Naive thymus-derived CD4-positive, alpha-beta T cell (primary cell): ENCODE measurements at places on chromosomes 1 and 21.

GRCh38 chr1:172144445-172145061, 275.9 kb upstream of the C1orf105 start:
- no peak for DNase-seq

GRCh38 chr1:118202076-118202608, 17.1 kb upstream of the SPAG17 start:
- no peak for DNase-seq

GRCh38 chr1:93690921-93691789, 9.5 kb upstream of the BCAR3 start:
- no peak for DNase-seq

GRCh38 chr1:204266504-204267034, 52.8 kb upstream of the GOLT1A start:
- no peak for DNase-seq

GRCh38 chr1:210900820-210901219, 233.1 kb downstream of the KCNH1 start:
- DNase-seq, result no peak

DNA sequence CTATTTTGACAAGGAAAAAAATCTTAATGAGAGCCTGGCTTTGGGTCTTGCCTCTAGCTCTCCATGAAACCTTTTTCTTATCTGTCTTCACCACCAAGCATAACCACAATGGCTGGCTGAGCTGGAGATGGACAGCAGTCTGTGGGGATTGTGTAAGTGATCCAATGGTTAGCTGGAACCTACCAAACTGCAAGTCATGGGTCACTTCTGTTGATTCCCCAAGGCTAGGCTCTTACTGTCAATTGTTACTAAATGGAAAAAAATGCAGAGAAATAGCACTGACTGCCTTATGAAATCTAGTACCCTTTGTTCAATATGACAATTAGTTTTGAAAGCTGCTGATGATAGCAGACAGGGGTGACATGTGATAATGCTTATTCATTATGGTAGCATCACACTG, 359.0 kb downstream of the ST6GALNAC3 start:
- DNase-seq, result no peak

GRCh38 chr1:31127266-31127665, 61.7 kb upstream of the PUM1 start:
- DNase-seq, result no peak

- DNase-seq, result no peak
These were observed 1.5 kb upstream of the MCOLN3 start for GRCh38 chr1:85049735-85050166.

- no peak for DNase-seq
These were observed 349.7 kb downstream of the RWDD3 start for GRCh38 chr1:95583661-95584210.

DNA sequence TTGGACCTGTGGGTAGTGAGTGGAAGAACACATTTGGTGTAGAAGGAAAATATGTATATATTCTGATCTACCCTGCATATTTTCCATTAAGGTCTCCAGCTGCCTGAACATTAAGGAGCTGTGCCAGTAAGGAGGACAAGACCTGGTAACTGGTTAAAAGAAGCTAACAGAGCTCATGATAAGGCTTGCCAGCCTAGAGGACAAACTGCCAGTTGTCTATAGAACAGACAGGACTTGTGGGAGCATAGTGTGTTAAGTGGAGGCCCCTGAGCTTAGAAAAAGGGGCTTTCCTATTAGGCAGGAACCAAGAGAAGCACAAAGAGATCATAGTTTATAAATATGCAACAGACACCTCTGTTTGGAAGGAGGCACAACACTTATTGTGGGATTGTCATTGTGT, 23.0 kb downstream of the DNM3 start:
- no peak for DNase-seq

- no peak for DNase-seq
These were observed 15.4 kb downstream of the PKP1 start for GRCh38 chr1:201298396-201299381.

DNA sequence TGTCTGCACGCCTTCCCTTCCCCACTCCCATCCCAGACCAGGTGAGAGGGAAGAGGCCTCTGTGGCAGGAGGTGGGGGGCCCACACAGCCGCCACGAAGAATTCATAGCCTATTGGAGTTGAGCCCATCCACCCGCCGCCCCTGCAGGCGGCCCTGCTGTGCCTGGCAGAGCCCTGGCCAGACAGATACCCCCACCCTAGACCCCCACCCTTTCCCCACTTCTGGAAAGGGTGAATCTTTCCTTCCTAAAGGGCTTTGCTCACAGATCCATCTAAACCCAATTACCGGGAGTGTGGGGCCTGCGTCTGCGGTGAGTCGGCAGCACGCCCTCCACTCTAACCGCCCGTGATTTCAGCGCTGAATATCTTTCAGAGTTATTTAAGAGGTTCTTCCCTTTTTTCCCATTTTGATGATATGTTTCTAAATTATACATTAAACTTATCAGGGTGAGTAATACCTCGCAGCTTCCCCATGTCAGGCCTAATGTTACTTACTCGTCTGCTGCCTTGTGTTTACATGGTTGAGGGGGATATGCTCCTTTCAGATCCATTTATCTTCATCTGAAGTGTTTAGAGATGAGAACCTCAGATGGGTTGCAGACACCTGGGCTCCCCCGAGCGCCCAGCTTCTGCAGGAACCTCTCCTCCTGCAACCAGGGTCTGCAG, 183.9 kb upstream of the VAMP3 start:
- no peak for DNase-seq

DNA sequence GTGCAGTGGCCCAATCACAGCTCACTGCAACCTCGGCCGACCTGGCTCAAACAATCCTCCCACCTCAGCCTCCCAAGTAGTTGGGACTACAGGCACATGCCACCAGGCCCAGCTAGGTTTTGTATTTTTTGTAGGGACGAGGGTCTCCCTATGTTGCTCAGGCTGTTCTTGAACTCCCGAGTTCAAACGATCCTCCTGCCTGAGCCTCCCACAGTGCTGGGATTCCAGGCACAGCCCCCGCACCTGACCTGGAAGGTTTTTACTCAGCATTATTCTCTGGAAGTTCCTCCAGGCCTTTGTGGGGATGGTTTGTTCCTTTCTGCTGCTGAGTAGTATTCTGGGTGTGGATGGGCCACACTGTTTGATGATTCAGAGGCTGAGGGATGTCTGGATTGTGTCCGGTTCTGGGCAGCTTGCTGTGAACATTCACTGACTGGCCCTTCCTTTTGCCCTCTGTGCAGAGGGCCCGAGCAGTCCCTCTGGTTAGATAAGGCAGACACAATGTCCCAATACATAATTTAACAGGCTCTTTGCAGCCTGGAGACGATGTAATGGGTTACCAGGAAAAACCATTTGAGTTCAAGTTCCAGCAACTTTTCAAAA, 6.0 kb upstream of the TRAPPC10 start:
- no peak for DNase-seq

GRCh38 chr1:221602830-221603229, 139.1 kb downstream of the DUSP10 start:
- no peak for DNase-seq

DNA sequence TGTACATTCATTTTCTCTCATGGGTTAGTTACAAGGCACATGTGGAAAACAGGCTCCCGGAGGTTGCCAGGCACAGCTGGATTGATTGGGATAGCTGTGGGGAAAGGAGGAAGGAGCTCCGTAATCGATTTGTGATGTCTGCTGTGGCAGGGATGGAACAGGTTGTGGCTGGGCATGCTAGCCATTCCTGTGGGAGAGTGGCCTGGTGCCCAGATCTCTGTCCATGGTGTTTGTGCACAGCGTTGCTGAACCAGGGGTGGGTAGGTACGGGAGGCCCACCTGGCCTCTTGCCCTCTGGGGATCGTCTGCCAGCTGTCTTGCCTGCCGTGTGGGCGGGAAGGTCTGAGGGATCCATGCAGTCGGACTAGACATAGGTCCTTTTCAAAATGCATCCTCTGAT, 302.8 kb upstream of the VAMP3 start:
- DNase-seq, result no peak

DNA sequence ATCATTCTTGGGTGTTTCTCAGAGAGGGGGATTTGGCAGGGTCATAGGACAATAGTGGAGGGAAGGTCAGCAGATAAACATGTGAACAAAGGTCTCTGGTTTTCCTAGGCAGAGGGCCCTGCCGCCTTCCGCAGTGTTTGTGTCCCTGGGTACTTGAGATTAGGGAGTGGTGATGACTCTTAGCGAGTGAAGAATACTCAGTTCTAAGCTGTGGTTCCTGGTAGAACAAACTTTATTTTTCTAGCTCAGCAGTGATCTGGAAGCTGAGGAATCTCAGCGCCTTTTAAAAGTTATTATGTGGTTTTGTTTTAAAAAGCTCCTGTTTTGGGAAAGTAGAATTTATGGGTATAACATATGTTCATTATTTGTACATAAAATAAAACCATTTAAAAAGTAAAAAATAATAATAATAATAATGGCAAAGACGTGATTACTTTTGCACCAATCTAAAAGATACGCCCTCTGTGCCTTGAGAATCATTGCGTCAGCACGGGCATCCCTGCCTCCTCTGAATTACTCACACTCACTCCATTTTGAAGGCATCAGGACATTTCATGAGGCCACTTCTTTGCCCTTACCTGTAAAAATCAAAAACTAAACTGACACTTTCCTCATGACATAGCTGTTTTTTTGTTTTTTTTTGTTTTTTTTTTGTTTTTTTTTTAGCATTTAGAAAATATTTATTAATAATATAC, 29.7 kb upstream of the TNFRSF1B start:
- DNase-seq, result no peak

GRCh38 chr1:33256471-33257206, at the start of gene ZNF362:
ZNF362 (plus strand) TSS chr1:33256492; CDS start chr1:33270575, 14,083 bp downstream.
- DNase-seq, result peak; percentile 56

- no peak for DNase-seq
These were observed 81.3 kb upstream of the RGS4 start for GRCh38 chr1:162987866-162988265.

DNA sequence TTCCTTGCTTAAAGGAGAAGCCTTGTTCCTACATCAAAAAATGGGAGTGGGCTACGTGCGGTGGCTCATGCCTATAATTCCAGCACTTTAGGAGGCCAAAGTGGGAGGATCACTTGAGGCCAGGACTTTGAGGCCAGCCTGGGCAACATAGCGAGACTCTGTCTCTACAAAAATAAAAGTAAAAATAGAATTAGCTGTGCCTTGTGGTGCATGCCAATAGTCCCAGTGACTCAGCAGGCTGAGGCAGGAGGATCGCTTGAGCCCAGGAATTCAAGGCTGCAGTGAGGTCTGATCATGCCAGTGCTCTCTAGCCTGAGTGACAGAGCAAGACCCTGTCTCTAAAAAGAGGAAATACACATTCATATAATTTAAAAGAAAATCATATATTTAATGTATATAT, 127.1 kb downstream of the C1orf21 start:
- no peak for DNase-seq

DNA sequence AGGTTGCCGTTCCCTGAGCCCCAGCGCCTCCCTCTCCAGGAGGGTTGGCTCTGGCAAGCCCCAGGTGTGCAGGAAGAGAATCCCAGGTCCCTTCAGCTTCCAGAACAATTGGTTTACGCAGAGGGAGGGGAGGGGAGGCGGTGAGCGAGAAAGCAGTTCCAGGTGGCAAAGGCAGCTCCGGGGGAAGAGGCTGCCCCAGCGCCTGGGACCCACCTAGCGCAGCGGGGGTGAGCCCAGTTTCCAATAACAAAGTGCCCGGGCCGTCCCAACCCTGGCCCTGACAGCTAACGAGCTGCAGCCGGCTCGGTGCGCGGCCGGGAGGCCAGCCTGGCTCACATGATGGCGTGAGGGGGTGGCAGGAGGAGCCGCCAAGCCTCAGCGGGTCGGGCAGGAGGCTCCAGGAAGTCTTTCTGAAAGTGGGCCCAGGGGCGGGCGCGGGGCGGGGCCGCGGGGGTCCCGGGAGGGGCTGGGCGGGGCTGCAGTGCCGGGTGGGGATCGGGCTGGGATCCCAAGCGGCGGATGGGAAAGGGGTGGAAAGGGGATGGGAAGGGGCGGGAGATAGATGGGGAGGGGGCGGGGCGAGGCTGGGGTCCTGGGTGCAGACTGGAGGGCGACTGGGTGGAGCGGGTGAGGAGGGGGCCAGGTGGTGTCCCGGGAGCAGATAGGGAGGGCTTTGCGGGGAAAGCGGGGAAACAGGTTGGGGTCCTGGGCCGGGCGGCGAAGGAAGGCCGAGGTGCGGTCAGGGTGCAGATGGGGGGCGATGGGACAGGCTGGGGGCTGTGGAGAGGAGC, 22.8 kb downstream of the DHRS3 start:
- DNase-seq, result peak; percentile 39

- DNase-seq, result no peak
These were observed 43.3 kb downstream of the RASAL2 start for GRCh38 chr1:178137238-178137637.

DNA sequence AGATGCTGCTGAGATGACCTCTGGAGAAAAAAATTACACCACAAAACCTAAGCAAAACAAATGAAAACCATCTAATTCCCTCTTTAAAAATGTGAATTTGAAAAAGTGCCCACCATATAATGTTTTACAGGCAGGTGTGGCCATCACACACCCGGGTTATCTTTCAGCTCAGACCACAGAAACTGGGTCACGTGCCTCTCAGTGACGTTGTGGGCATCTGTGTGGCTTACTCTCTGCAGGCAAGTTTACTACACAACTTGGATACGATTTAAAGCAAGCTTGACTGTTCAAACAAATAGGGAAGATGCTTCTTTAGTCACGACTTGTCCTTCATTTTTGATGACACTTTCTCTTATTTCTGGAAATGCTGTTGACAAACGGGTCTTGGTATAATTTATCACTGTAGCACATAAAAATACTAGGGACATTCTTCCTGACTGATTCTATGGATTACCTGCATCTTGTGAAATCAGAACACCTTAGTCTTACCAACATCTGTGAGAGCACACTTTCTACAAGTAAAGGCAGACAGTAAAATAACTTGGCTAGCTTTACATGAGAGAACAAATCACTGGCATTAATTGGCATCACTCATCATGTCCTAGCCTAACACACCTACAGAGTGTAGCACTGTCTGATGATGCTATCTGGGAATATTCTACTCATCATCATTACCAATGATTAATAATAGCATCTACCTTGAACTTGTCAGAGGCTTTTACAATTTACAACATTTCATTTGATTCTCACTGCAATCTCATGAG, 89.3 kb upstream of the EDEM3 start:
- peak; percentile 6 for DNase-seq

DNA sequence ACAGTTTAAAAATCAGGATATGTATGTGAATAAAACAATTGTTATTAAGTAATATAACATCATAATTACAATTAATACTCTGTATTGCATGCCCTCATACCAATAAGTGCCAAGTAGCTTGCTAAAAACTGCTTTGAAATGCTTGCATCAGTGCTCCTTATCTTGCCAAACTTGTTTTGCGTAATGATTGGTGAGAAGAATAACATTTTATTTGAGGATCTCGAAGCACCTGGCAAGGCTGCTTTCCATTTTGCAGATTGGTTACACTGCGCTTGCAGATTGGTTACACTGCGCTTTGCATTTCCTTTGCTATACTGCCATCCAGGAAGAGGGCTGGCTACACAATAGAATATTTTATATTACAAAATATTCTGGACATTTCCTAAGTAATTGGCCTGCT, 1.7 kb upstream of the PBX1 start:
- no peak for DNase-seq
